Stimulated activated CD4-positive, alpha-beta T cell treated with anti-CD3 and anti-CD28 coated beads, TNF-alpha, amount 100 ng/mL, for 24 hours (primary cell): ENCODE measurements at places on chromosomes 2 and 18.

- DNase-seq = no peak
Measured at GRCh38 chr2:154392256-154392655, 306.2 kb upstream of the KCNJ3 start.

DNA sequence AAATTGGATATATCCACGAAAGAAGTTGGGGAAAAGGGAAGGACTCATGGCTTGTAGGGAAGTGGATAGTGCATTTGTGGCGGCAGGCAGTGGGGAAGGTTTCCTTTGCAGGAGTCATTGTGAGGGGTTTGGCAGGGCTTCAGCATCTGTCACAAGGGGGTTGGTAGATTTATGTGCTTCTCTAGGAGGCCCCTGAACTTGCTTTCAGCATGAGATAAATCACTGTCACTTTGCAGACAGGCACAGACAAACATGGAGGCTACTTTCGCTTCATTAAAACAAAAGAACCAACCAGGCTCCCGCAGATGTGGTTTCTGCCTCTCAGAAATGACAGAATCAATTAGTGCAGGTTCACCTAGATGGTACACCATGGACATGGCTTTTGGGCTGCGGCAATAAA lies 340.7 kb downstream of the TGIF1 start:
- DNase-seq = no peak

- no peak for DNase-seq
Measured at GRCh38 chr2:240916571-240917008, 10.5 kb downstream of the CROCC2 start.

- DNase-seq = no peak
Measured at GRCh38 chr2:169966454-169966853, 139.2 kb downstream of the UBR3 start.

GRCh38 chr18:78801011-78801410 lies 178.6 kb upstream of the SALL3 start:
- no peak for DNase-seq

DNA sequence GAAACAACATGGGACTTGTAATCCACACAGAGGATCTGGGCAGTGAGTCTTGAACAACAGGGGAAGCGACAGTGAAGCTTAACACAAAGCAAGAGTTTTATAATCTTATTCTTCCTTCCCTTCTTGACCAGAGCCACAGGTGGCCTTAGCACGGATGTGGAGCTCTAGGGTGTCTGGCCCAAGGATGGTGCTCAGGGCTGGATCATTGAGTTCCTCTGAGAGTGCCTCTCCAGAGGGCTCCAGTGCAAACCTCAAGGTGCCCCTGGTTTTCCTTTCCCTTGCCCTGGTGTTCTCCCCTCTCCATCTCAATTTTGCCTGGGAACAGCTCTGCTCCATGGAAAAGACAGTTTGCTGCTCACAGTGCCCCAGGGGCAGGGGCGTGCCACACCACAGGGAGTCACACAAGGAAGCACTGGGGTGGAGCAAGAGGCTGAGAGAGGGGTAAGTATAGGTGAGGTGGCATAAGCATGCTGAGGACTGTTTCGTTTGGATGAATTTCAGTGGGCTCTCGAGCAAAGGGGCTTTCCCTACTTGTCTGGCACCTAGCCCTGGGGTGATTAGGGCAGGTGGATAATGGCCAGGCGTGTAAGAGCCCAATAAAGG lies 88.6 kb upstream of the B3GNT7 start:
- DNase-seq = no peak

GRCh38 chr2:104870100-104870975 lies 16.4 kb downstream of the POU3F3 start:
- no peak for DNase-seq

GRCh38 chr2:178419123-178419522 lies 31.9 kb downstream of the PRKRA start:
- no peak for DNase-seq

- DNase-seq = no peak
Measured at GRCh38 chr2:238518172-238518820, 91.6 kb downstream of the ASB1 start.

- no peak for DNase-seq
Measured at GRCh38 chr2:102086150-102086872, 56.2 kb upstream of the IL1R1 start.

DNA sequence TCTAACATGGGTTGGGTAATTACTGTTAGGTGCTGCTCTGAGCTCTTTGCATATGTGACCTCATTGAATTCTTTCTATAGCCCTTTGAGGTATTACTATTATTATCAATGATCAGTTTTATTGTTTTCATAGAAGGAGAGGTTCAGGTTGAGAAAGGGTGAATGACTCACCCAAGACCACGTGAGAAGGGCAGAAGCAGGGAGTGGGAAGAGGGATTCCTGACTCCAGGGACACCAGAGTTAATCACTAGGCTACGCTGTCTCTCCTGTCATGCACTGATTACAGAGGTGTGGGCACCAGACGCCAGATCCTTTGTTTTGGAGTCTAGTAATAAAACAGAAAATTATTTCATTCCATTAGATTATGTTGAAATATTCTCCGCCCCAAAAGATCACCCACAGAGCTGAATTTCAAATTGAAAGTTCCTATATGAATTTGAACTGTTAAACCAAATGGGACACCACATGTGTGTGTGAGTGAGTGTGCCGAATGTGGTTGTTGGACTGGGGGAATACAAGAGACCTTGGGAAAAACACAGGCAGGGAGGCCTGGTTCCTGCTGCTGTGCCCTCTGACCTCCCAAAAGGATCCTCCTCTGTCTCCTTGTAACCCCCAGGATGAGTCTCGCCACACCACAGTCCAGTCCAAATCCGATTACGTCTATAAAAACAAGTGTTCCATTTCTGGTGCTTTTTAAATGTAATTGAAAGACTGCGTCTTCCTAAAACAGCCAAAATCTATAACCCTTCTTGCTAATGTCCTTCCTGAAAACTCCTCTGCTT lies 215.4 kb downstream of the ZNF521 start:
- no peak for DNase-seq

- no peak for DNase-seq
Measured at GRCh38 chr2:33796511-33796910, 197.4 kb upstream of the FAM98A start.

DNA sequence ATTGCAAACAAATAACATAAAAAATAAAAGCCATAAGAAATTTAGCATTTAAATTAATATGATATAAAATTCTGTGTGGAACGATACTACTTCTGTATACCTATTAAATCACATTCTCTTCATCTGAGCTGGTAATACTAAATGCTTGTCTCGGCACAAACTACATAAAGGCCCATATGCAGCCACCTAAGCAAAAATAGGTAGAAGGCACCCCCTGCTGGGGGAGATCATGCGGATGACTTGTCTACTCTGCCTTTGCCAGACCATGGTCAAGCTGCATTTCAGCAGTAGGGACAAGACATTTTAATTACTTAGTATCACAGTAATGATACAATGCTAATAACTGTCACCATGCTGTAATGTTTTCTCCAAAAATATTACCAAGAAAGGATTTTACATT lies 108.0 kb downstream of the CDH19 start:
- DNase-seq = no peak

- no peak for DNase-seq
Measured at GRCh38 chr2:137192366-137193310, 427.3 kb downstream of the THSD7B start.

DNA sequence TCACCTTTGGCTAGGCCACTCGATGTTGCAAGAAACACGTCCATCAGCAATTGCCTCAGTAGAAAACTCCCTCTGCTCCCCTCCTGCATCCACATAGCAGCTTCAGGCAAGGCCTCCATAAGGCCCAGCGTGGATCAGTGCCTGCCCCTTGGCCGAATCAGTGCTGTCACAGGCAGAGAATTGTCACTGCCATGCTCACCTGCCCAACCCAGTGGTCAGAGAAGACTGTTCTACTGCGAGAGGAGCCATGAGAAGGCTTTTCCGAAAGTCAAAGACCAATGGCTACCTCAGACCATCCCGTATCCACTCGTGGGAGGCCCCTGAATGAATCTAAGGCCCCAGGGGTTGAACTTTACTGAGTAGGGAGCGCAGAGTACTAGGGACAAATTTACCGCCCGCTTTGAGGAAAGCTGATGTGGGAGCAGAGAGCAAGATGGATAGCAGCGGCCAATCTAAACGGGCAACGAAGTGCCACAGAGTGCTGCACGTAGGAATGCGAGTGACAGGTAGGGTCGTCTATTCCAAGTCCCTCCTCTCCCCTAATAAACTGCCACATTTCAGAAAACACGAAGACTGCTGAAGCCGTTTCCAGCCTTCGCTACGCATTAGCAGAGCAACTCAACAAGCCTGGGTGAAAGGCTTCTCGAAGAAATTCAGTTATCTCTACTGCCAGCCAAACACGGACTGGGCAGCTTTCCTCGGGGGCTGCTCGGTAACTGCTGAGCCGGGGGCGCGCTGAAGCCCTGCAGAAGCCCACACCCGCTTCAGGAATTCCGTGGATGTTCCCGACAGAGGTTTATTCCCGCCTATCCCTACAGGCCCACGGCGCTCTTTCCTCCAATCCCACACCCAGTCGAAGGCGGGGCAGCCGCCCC lies 968 bp upstream of the RALBP1 start:
- no peak for DNase-seq
